PC-9 (cell line): ENCODE measurements at places on chromosomes 1 and 21.

DNA sequence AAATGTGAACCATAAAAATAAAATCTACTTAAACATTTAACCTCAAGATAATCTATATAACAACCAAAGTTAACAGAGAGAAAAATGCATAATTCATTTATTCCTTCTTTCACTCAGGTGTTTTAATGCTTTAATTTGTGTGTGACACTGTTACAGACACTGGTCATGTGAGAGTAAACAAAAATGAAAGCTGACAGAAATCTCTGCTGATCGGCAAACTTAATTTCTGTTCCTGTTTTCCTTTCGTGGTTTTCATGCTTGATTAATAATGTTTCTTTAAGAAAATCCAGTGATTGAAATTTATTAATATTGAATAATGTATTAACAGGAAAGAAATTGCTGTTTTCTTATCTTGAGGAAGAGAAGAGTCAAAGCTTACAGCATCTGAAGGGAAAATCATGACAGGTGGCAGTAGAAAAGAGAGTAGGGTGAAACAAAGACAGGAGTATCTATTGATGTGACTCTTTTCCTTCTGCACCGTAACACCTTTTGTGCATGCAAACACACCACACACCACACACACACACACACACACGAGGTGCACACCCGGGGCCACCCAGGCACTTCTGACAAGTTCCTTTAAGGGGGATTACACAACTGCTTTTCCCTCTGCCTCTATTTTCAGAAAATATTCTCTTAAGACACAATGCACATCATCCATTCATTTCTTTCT is 1.6 kb downstream of the OR2AK2 start:
- H3K4me3 ChIP-seq = no peak overlapping the region
- no peaks in the 10 kb centered on the region for H3K36me3 ChIP-seq
- no peak overlapping the region for H3K27ac ChIP-seq
- H3K4me1 ChIP-seq = no peaks in the 10 kb centered on the region
- no peak for DNase-seq
- no peaks in the 10 kb centered on the region for H3K27me3 ChIP-seq

DNA sequence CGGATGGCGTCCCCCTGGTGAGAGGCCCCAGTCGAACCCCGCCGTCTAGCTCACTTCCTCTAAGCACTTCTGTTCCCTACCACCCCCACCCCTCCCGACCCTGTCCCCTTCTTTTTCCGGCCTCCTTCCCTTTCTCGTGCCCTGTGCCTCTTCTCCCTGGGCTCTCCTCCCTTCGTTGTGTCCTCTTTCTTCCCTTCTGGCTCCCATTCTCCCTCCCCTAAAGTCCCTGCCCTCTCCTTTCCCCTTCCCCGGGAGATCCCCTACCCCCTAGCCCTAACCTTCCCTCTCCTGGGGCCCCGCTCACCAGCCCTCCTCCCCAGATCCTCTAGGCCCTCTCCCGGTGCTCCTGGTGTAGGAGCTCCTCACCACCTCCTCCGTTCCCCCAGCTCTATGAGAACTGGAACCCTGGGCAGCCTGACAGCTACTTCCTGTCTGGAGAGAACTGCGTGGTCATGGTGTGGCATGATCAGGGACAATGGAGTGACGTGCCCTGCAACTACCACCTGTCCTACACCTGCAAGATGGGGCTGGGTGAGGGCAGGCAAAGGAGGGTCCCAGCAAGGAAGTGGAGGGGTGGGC is 15.9 kb downstream of the BCAN start:
- H3K4me3 ChIP-seq = no peak overlapping the region
- peaks cover 22% of the 10 kb centered on the region for H3K4me1 ChIP-seq
- H3K36me3 ChIP-seq = peaks cover 34% of the 10 kb centered on the region
- H3K27me3 ChIP-seq = no peaks in the 10 kb centered on the region
- DNase-seq = no peak

DNA sequence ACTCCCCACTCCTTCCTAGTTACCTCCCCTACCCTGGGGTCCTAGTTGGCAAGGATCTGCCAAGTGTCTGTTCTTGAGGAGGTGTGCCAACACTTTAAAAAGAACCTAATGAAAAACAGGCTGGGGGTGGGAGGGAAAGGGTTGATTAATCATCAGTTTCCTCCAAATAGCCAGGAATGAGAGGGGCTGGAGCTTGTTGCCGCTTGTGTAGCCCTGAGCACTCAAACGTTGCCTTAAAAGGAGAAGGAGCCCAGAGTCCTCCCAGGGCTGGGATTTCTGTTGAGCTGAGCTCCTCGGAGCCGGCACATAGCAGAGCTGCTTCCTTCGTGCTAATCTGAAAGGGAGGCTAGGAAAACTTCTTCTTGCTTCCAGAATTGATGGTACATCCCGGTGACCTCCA is 15.9 kb downstream of the SHISA4 start:
- no peaks in the 10 kb centered on the region for H3K4me1 ChIP-seq
- no peak for DNase-seq
- H3K4me3 ChIP-seq = no peak overlapping the region
- no peaks in the 10 kb centered on the region for H3K36me3 ChIP-seq
- no peaks in the 10 kb centered on the region for H3K27me3 ChIP-seq
- no peak overlapping the region for H3K27ac ChIP-seq

GRCh38 chr1:107457989-107458388 is 317.1 kb downstream of the NTNG1 start:
- no peak for DNase-seq
- no peak overlapping the region for H3K27ac ChIP-seq
- H3K27me3 ChIP-seq = no peaks in the 10 kb centered on the region

DNA sequence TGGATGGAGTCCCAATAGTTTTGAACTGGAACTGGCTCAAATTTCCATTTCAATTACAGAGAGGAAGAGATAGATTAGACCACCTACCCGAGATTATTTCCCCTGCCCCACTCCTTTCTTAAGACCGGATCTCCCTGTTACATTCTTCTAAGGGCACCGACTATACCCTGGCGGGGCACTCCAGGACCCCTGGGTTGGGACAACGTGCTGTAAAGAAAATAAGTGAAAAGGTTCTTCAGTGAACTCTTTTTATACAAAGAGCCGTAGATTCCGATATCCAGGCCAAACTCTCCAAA is 6.7 kb downstream of the NR5A2 start:
- no peak overlapping the region for H3K4me3 ChIP-seq
- DNase-seq = no peak
- no peaks in the 10 kb centered on the region for H3K27me3 ChIP-seq
- no peaks in the 10 kb centered on the region for H3K36me3 ChIP-seq
- peaks cover 9% of the 10 kb centered on the region; the same call in 1 of the 2 replicates for H3K4me1 ChIP-seq
